T-helper 1 cell treated with Interleukin-12 subunit alpha and Interleukin-12 subunit beta and Interleukin-4 antibody, amounts not matched to agents 30 ng/mL and 1 ng/mL, for 36 hours (primary cell): ENCODE measurements at places on chromosomes 5 and 9. TPM values are rescaled to one million over a fixed set of nuclear protein-coding genes. Genes with fewer than 3 reads are reported as not detected.

Gene AP3B1
- 43.3 and 44.1 TPM in 2 replicates for total RNA-seq

Gene SPATA31D1
- not detected in 2 replicates for total RNA-seq

Gene ADCY2
- not detected in 2 replicates for total RNA-seq

Gene PLCXD3
- total RNA-seq: 0.02 TPM in 1 of 2 replicates, not detected in the other

Gene OLFM1
- 5.3 and 6.4 TPM in 2 replicates for total RNA-seq

Gene HARS1
- total RNA-seq: 92.9 and 96.9 TPM in 2 replicates

Gene OLFML2A
- 0.07 TPM in 1 of 2 replicates, not detected in the other for total RNA-seq

Gene PCDHGC4
- 0.37 TPM in 1 of 2 replicates, not detected in the other for total RNA-seq

Gene FOXD4L3
- 0.29 TPM in 1 of 2 replicates, not detected in the other for total RNA-seq

Gene GRIN3A
- not detected in 2 replicates for total RNA-seq

Gene PHAX
- total RNA-seq: 38.5 and 40.0 TPM in 2 replicates

Gene SYNPO
- total RNA-seq: not detected in 2 replicates

Gene SLC25A46
- 52.7 and 55.8 TPM in 2 replicates for total RNA-seq

Gene CAVIN4
- total RNA-seq: 0.12 and 0.20 TPM in 2 replicates

Gene GRXCR2
- total RNA-seq: not detected in 2 replicates
